ENCODE measurements at places on chromosomes 11 and 22.
A peak's percentile ranks its signal among the peaks of the same experiment; 100 is the strongest.

DNA sequence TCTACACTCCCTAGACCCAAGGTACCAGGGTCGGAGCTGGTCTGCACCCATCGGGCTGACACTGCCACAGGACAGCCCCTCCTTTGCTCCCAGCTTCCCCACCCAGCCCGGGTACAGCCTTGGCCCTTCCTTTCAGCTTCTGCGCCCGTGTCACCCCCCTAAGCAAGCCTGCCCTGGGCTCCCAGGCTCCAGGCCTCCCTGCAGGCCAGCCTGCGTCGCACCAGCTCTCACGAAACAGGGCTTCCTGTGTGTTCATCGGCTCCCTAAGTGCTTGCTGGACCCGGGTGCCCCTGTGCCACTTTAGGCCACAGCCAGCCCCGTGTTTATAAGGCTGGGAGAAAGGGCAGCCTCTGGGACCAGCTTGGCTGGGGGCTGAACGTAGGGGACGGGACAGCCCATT, 21.1 kb downstream of the FLRT1 start:
- no peak for DNase-seq

GRCh38 chr22:47238690-47239473, 476.4 kb downstream of the TBC1D22A start:
- peak; percentile 22 for DNase-seq

- DNase-seq = no peak
These were observed 916.2 kb downstream of the METTL15 start for GRCh38 chr11:29024386-29024785.

DNA sequence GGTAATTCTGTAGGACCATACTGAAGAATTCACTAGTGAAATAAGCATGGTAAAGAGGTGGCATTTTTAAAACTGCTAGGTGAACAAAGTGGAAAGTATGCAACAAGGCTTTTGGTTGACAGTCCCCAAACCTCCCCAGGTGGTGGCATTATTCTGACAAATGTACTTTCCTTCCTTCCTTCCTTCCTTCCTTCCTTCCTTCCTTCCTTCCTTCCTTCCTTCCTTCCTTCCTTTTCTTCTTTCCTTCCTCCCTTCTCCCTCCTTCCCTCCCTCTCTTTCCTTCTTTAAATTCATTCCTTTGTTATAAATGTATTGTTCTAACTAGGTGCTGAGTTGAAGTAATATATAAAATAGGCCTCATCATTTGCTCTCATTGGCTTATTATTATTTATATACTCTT, 284.7 kb upstream of the ANO5 start:
- DNase-seq = no peak

GRCh38 chr11:13150487-13150886, 127.1 kb upstream of the BMAL1 start:
- DNase-seq = no peak

DNA sequence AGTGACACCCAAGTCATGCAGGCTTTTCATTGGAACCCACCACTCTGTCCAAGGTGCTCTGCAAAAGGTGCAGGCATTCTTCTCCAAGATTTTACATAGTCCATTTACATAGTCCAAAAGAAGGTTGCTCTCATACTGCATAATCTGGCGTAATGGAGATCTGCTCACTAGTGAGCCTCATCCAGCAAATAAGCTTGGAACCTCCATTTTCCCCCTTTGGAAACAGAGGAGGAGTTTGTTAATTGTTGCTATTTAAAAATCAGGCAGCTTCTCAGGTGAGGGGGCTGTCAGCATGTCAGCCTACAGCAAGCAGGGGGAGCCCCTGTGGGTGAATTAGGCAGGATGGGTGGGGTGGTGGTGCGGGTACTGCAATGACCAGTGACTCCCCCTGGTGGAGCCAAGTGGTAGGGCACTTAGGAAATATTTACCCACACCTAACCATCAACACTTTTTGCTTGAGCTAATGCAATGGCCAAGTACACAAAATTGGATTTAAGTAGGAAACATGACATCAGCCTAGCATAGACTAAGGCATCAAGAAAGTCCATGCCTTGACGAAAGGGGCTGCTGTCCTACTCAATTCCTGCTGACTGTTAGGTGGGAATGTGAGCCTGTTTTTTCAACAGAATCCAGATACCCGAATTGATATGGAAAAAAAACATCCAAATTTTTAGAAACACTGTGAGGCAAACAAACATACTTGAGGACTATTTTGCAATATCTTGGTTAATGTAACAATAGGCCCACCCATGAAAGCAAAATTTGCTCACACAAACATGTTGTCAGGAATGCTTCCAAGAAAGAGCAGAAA, 64.5 kb downstream of the AMBRA1 start:
- DNase-seq = peak; percentile 57

DNA sequence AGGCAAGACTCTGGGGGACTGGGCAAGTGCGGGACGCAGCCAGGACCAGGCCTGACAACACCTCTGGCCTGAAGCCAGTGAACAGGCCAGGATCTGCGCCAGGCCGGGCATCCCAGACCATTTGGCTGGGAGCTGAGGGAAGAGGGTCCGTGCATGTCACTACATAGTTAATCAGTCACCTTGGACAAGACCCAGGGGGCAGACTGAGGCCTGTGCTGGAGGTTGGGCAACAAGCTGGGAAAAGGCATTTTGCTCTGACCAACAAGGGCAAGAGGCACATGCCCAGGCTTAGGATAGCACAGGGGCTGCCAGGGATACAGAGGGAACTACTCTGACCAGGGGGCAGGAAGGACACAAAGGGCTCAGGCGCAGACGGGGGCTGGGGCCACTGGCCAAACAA, 7.0 kb upstream of the CHADL start:
- peak; percentile 94 for DNase-seq

DNA sequence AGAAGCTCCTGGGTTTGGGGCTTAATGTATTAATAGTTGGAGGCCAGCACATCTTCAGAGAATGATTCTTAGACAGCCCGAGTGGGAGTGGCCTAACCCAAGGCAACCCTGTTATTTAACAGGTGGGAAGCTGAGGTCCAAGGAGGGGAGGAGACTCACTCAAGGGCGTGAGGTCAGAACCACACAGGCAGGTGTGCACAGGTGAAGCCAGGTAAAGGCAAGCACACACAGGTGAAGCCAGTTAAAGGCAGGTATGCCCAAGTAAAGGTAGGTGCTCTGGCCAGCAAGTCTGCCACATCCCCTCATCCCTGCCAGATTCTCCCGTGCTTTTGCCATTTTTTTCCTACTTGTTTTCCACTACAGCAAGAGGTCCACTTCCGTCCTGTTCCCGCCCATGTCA, 2.9 kb upstream of the SHANK2 start:
- DNase-seq = no peak

GRCh38 chr11:13775471-13775870, 107.0 kb downstream of the FAR1 start:
- no peak for DNase-seq

GRCh38 chr11:115527534-115528125, 23.4 kb upstream of the CADM1 start:
- DNase-seq = no peak

DNA sequence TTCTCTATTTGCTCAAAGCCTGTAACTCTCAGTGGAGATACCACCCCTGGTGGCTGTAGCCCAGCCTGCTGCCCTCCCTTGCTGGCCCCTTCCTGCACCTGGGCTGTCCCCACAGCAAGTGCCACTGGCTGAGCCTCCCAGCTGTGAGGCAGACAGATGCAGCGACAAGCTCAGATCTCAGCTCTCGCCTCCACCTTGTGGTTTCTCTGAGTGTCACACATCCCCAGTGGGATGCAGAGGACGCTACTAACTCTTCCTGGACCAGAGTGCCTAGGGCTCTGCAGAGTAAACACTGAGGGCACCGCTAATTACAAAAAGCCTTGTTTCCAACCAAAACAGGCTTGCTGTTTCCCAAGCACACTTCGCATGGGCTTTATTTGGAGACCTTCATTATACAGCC, 8.9 kb downstream of the YPEL1 start:
- DNase-seq = no peak

Measured in left lobe of liver (tissue), 2 donors.